KG1 (cell line): ENCODE measurements at places on chromosomes 12 and 14.

DNA sequence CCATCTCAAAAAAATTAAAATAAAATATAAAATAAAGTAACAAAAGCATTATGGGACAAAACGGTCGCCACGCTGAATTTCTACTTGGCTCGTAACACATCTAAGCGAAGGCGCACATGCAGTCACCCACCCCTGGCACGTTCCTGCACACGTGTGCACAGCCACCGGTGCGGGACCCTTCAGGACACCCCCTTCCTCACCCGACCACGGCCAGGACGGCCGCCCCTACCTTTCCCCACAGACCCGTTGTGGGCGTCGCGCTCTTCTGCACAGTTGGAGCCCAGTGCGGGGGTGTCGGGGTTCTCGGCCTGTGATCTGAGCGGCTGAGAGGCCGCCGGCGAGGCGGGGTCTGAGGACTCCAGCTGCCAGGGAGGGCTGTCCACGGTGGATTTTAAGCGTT lies 44.4 kb upstream of the GPR68 start:
- DNase-seq, result no peak

DNA sequence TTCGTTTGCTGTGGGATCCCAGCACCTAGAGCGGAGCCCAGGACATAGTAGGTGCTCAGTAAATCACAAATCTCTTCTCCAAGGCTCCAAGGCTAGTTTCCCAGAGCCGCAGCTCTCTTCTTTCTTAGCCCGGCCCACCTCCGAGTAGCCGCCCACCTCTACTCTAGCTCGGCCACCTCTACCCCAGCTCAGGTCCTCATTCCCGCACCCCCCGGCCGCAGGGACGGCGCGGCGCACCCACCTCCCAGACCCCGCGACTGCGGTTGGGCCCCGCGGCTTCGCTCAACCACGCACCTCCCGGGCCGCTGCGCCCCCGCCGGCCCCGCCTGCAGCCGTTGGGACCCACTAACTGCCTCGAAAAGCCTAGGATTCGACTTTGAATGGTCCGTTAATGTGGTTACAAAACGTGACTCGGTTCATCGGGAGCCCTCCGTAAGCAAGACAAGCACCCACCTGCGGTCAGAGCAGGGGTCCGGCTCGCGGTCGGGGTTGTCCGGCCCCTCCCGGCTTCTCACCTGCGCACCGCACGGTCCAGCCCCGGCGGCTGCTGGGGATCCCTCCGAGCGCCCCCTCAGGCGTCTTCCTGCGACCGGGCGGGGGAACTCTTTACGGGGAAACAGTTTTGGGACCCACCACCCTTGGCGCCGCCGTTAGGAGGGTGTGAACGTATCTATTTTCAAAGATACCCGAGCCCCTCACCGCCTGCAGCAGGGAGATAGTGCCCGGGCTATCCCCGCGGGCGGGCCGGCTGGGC lies at the start of gene SLC2A14:
TSS of gene SLC2A14 (minus strand) at position 350 of the 754 bp plus-strand sequence. CDS start 3,035 bp downstream, outside the sequence.
- DNase-seq, result no peak

GRCh38 chr12:10033783-10034545 lies 3.5 kb downstream of the CLEC9A start:
- peak; percentile 47 for DNase-seq

- DNase-seq, result no peak
Observed at GRCh38 chr14:99812892-99813291, 19.7 kb downstream of the EML1 start.

- no peak for DNase-seq
Observed at GRCh38 chr14:79552778-79553177, 658.5 kb downstream of the DIO2 start.

GRCh38 chr12:18975933-18976332 lies 153.6 kb upstream of the PLEKHA5 start:
- no peak for DNase-seq

- no peak for DNase-seq
Observed at GRCh38 chr12:106144847-106145246, 6.1 kb upstream of the NUAK1 start.

GRCh38 chr12:57764662-57765002 lies 2.2 kb downstream of the CYP27B1 start:
- no peak for DNase-seq

- DNase-seq, result no peak
Observed at GRCh38 chr12:32024884-32025592, 65.8 kb downstream of the RESF1 start.

- peak; percentile 34 for DNase-seq
Observed at GRCh38 chr12:65208964-65209654, 39.7 kb downstream of the LEMD3 start.

DNA sequence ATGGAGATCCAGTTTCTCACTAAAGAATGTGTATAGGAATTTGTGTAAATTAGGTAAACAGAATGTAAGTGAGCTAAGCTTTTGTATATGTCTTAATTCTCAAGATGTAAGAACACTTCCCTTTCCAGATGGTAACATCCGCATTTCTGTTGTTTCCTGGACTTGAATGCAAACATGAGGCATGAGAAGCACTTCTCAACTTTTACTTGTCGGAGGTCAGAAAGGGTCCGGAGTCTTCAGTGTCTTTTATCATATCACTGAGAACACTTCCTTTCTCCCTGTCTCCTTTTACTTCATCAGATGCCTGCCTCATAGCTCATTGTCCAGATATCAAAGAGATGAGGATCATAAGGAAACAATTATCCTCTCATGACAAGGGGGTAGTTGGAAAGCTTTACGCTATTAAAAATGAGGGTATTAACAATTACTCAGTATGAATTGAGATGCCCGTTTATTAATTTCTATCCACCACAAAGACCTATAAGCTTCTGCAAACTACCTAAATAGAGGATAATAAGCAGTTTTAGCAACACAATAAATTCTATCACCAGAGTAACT lies 214.1 kb upstream of the FLRT2 start:
- DNase-seq, result no peak

DNA sequence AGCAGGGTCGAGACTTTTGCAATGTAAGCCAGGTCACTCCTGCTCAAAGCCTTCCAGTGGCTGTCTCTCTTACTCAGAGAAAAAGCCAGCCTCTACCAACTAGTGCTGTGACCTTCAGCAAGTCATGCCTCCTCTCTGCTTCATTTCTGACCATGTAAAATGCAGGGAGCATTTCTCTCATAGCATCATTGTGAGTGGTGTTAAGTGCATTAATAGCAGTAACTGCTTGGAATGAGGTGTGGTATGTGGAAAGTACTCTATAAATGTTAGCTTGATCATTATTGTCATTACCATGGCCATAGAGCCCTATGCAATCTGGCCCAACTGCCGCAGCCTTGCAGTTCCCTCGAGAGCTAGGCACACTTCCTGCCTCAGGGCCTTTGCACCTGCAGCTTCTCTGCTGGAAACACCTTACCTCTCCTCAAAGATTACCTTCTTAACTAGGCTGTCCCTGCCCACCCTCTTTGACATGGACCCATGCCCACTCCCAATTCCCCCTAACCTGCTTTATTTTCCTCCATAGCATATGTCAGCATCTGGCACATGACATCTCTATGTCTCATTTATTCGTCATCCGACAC lies 10.9 kb downstream of the PLEKHD1 start:
- no peak for DNase-seq

GRCh38 chr14:68784226-68784910 lies 8.5 kb downstream of the ZFP36L1 start:
- no peak for DNase-seq

GRCh38 chr14:104147346-104148125 lies 9.1 kb downstream of the KIF26A start:
- DNase-seq, result no peak

- DNase-seq, result no peak
Observed at GRCh38 chr14:63438065-63438757, 105.0 kb downstream of the PPP2R5E start.

- DNase-seq, result peak; percentile 18
Observed at GRCh38 chr12:219891-220352, 6.0 kb upstream of the SLC6A12 start.

DNA sequence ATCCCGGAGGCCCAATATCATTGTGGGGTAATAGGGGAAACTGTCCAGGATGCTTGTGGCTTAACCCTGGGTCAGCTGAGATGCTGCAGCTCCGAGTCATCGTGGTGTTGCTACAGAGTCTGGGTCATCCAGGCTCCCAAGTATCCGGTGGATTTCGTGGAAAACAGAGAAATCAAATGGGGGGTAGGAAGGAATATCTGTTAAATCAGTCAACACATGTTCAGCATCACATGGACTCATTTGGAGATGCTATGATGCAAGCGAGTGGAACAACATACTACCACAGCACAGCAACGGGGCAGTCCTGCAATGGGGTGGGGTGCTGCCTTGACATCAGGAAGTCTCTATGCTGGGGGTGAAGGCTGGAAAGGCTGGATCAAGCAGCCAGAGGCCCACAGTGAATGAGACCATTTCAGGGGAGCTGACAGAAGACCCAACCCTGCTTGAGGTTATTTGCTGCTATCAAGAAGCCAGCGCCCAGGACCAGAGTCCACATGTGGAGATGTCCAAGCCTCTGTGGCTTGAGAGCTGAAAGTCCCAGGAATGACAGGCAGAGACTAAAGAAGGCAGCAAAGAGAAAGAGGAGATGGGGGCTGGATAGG lies 22.9 kb downstream of the VDR start:
- no peak for DNase-seq

- no peak for DNase-seq
Observed at GRCh38 chr12:93180566-93180965, 197.2 kb upstream of the NUDT4 start.

DNA sequence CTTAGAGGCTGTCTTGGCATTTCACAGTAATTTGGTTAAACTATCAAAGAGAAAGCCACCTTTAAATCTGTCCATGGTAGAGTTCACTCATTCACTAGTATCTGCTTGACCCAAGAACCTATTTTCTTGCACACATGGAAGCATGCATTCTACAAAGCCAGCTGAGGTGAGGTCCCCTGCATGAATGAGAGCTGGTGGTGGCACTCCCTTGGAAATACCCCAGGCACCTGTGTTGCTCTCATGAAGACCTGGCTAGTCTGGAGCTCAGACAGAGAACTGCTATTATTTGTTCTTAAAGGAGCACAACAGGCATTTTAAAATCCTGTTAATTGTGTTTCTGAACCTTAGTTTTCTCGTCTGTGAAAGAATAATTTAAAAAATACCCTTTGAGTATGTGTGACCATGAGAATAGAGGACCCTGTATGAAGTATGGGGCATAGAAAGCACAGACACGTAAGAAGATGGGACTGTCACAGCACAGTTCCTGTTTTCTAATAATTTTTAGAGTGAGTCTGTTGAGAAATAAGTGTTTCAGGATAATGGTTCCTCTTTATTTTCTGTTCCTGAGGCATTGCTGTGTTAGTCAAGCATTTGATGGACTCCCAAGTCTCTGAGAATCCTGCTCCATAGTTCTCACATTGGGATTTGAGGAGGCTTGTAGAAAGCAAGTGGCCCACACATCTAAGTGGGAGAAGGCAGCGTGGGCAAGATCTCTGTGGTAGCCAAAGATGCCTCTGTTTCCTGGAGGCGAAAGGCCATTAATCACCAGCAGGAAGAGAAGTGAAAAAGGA lies 10.9 kb downstream of the RGS6 start:
- peak; percentile 80 for DNase-seq

- no peak for DNase-seq
Observed at GRCh38 chr12:16096273-16096849, 181.1 kb downstream of the SLC15A5 start.

DNA sequence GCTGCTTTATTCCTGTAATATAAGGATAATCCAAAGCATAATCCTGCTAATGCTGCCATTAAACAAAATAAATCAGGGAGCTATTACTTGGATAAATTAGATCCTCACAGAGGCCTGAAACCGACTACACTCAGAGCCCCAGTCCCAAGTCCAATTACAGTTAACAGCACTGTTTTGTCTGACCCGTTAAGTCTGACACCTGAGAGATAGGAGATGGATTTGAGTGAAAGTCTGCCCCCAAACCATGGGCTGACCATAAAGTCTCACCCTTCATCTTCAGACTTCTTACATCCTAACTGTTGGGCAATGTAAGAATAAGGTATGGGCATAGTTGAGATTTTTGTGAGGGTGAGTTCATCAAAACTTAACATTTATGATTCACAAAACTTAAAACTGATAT lies 181.7 kb downstream of the PLCZ1 start:
- no peak for DNase-seq

DNA sequence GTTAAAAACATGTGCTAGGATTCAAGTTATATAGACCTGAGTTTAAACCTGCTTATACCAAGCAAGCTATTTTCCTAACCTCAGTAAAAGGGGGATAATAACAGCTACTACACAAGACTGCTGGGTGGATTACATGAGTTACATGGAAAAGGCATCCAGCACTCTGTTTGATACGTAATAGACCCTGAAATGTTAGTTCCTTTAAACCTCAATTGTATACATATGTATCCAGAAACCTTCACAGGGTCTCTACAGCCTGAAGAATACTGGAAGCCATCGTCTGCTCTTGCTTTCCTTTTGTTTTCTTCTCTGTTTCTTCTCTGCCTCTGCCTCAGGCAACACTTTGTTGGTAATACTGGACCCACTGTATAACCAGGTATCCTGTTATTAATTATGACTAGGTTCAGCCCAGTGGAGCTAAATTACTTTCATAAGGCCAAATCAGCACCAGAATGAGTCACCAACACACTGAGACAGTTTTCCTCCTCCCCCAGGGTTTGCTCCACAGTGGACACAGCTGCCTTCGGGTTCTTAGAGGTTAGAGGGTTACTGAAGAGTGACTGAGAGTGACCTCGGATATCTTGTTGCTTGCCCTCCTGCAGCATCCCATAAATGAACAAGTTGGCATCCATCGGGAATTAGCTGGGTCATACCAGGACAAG lies 127.1 kb downstream of the CAPZA3 start:
- no peak for DNase-seq

DNA sequence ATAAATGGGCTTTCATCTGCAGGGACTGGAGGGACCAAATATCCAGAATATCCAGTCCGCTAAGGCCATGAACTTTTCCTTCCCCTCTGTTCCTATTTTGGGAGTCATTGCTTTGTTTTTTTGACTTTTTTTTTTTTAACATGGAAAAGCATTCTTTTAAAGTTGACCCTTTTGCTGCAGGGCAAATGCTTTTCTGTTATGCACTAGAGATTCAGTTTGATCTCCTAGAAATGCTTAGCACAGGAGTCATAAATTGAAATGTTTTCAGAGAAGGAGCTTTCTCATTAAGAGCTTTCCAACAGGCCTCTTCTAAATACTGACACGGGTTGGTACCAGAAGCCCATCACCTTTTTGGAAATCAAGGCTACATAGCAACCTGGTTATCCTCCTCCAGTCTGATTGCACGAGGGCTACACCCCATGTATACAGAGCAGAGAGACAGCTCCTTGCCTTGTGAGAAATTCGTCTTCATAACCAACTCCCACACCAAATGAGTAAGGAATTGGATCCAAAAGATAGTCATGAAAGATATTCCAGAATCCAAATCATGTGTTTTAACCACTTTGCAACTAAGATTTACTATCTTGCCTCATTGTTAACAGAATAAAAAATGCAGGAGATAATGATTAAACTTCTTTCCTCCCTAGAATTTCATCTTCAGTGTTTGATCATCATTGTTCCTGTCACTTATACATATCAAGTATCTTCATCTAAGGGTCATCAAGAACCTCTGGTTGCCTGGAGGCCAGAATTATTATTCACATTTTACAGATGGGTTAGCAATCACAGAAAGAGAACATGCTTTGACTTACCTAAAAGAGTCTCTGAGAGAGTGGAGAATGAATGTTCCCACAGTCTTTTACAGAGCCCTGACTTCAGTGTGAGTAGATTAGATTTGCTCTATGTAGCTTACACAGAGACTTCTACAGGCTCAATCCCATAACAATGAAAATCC lies 389.4 kb downstream of the ZFP36L1 start:
- DNase-seq, result no peak
